ENCODE measurements at places on chromosomes 12 and 14.

DNA sequence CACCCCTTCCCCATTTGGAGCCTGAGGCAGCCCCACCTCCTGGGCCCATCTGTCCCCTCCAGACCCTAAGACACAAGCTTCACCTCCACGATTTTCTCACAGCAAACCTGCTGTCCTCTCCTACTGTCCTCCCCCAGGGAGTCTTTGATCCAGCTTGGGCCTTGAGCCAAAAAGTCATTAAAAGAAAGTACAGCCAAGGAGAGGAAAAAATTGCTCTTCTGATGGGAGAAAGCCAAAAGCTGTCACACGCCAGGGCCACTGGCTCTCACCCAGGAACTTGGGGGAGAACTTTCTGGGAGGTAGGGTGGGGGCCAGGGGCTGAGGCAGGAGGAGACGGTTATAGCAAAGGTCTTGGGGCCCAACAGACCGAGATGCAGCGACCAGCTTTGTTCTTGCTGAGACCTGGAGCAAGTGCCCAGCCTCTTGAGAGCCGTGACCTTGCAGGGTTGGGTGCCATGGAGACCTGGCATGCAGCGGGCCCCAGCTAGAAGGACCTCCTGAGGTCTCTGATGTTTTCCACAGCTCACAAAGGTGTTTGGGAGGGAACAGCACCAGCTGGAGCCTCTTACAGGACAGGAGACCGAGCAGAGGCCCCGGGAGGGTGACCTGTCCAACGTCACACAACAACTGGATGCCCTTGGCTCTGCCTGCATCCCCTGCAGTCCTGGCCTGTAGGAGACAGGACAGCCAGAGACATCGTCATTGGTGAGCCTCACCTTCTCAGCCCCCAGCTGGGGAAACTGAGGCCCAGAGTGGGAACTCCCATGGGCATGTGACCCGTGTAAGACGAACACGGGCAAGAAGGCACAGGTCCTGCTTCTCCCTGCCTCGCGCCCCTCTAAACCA lies 124.5 kb downstream of the CALM1 start:
- no peak for DNase-seq

DNA sequence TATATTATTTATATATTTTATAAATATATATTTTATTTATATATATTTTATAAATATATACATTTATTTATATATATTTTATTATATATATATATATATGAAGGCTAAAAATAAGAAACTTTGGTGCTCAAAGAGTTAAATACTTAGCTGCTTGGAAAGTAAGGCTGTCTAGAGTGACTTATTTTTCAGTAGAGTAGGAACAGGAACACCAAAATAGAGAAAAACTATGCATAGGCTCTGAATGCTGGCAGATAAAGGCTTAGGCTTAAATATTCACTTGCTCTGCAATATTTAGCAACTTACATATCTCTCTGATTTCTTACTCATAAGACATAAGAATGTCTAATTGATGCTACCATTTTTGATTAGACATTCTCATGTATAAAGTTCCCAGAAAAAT lies 991.2 kb downstream of the VRK1 start:
- DNase-seq = no peak

GRCh38 chr14:96103560-96104460 lies 64.6 kb downstream of the C14orf132 start:
- no peak for DNase-seq

- no peak for DNase-seq
These were observed 318.6 kb downstream of the ITPR2 start for GRCh38 chr12:26514364-26514763.

All from sciatic nerve (tissue), 2 donors.